ENCODE measurements at places on chromosomes 7 and 10.

- peak; percentile 97 for DNase-seq
These were observed 4.6 kb upstream of the SERPINE1 start for GRCh38 chr7:101121991-101122932.

DNA sequence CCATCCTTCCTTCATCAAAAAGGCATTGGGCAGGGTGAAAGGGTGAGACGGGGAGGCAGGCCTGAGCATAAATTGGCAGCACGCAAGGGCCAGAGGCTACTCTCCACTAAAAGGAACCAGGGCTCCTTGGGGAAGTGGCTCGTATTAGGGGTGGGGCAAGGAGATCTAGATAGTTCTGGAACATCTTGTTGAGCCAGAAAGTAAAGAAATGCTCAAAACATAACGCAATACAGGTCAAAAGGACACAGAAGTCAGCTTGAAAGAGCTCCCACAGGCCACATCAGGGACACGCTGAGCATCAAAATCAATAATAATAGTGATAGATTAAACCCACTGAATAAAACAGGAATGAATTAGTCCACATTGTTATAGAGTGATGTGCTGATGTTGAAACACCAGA, 203.1 kb downstream of the ELMO1 start:
- DNase-seq: no peak

DNA sequence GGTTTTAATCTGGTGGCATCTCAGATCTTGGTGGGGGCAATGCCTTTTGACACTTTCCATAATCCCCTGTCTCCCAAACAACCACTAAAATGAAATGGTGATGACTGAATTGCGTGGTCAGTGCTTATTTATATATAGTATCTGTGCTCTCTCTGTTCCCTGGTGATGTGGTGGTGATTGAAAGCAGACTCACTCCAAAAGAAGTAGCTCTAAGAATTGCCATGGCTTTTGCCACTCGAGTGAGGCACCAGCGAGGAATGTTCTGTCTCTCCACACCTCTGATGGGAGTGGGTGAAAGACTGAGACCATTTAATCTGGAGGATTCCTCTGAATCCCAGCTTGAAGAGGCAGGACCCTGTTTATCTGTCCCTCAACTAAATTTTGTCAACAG, 2.8 kb downstream of the DUSP5 start:
- DNase-seq: peak; percentile 87

GRCh38 chr10:88986549-88987242, 3.9 kb upstream of the FAS start:
- no peak for DNase-seq

GRCh38 chr7:98700533-98700932, 83.4 kb downstream of the NPTX2 start:
- no peak for DNase-seq

DNA sequence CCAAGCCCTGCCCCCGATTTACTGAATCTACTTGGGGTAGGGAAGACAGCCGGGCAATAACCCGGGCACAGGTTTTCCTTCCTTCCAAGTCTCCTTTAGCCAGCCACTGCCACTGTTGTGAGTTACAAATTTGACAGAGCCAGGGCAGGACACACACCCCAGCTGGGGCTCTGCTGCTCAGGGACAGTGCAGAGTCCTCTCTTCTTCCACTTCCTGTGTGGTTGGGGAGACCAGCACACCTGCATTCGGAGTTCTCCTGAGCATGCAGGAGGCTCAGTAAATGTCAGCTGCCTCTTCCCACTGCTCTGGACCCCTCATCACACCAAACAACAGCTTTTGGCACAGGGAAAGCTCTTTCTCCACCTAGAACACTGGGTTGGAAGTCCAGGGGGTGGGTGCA, 21.3 kb downstream of the CHST15 start:
- no peak for DNase-seq

- DNase-seq: no peak
These were observed 8.7 kb upstream of the IL6 start for GRCh38 chr7:22718200-22718711.

DNA sequence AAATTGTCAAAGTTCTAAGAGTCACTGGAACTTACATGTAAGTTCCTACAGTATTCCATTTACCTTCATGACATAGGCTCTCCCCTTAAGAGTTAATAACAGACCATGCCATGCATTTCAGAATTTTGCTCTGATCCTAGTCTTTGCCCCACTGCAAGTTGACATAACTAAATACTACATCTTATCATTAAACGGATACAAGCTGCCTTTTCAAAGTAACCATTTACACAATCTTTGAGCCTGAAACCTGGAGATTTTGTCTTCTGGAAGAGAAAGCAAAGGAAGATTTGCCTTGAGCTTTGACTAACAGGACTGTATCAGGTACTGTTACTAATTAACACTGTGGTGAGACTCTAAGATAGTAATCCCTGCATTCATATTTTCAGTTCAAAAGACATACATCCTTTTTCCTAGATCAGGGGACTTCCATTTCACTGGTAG, 9.3 kb upstream of the AKR1D1 start:
- DNase-seq: no peak

- no peak for DNase-seq
These were observed 695.4 kb downstream of the LRMDA start for GRCh38 chr10:76126607-76127527.

GRCh38 chr10:25383686-25384085, 208.9 kb downstream of the GPR158 start:
- DNase-seq: no peak

DNA sequence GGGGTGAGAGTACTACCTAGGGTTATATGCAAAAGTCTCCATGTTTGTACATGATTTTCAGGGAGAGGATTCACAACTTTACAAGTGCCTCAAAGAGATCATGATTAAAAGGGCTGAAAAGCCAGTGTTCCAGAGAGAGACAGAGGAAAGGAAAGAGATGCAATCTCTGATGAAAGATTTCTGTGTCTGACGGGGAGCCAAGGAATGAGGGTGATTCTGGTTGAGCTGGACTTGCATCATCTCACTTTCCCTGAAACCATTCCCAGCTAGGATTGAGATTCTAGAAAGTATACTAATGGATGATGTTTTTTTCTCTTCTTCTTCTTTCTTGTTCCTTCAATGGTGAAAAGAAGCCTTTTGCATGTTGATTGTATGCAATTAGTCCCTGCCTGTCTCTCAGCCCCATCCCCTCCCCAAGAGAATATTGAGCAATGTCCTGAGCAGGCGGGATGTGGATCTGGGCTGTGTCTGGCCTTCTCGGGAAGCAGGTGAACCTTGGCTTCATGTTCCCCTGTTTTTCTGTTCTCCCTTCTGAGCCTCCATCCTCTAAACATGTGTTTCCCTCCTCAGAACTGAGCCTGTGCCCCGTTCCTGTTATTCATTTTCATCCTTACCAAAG, 186.1 kb downstream of the ZNF365 start:
- DNase-seq: no peak

DNA sequence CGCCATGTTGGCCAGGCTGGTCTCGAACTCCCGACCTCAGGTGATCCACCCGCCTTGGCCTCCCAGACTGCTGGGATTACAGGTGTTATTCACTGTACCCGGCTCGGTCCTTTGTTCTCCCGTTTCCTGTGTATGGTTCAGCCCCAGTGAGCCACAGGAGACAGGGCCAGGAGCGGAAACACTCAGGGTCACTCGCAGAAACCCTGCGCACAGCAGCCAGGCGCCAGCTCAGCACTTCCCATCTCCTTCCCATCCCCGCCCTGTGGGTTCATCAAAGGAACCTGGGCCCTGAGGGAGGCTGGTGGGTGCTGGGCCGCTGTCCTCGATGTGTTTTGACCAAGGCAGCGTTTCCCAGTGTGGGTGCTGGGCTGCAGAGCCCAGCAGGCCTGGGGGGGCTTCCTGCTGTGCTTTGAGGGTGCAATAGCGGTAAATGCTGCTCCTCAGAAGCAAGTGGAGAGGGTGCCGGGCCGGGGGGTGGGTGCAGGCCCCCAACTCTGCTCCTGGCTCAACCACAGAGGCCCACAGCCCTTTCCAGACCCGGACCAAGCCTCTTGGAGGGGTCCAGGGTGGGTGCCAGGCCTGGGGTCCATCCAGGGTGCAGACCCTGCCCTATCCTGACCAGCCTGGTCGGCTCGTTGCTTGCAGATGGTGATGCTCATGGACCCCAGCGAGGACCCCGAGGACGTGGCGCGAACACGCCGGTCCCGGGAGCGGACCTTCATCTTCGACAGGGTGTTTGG, 15.3 kb upstream of the CHST12 start:
- DNase-seq: peak; percentile 49

All from islet precursor cell (in vitro differentiated cells).